ENCODE measurements at places on chromosomes 2 and 18.

DNA sequence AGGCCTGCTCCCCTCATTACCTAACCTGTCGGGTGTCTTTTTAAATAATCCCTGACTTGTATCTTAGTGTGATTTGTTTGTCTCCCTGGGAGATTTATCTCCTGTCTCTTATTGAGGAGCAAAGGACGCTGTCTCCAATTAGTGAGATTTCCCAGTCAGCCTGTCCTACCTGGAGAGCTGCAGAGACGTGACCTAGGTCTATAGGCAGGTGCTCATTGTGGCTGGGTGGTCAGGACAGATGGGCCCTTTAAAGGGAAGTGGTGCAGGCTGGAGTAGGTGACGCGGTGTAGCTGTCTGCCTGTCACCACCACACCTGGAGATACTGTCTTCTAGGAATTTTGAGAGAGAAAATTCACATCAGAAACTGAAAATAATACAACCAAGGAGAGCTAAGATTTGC is 28.0 kb downstream of the PLB1 start:
- DNase-seq: no peak

- no peak for DNase-seq
Observed at GRCh38 chr2:242027676-242028450, 158.3 kb downstream of the RTP5 start.

- DNase-seq: no peak
Observed at GRCh38 chr2:183059561-183059960, 19.0 kb upstream of the DUSP19 start.

- DNase-seq: no peak
Observed at GRCh38 chr2:10229462-10230099, 73.1 kb upstream of the HPCAL1 start.

GRCh38 chr2:105437708-105438103 is 38.9 kb upstream of the FHL2 start:
- DNase-seq: no peak

- DNase-seq: no peak
Observed at GRCh38 chr2:230650585-230651137, 62.0 kb upstream of the CAB39 start.

- no peak for DNase-seq
Observed at GRCh38 chr2:99490623-99491461, 1.0 kb upstream of the REV1 start.

- DNase-seq: no peak
Observed at GRCh38 chr2:74730530-74730929, 76.5 kb downstream of the SEMA4F start.

DNA sequence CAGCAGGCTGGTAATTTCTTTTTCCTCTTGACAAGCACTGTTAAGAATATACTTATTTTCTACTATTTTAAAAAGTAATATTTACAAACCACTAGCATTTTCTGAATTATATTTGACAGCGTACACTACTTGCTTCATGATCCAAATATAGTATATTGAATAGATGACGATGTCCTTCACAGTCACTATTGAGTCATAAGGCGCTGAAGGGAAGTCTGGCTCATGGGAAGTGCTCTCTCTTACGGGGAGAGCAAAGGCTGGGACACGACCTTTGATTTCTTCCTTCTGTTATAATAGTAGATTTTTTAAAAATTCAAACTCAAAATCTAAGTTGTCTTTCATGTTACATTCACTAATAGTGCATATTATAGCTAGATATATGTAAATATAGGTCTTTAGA is 357.1 kb downstream of the SOCS6 start:
- no peak for DNase-seq

- no peak for DNase-seq
Observed at GRCh38 chr2:35887146-35887545, 468.4 kb upstream of the CRIM1 start.

- no peak for DNase-seq
Observed at GRCh38 chr18:59448546-59448945, 89.5 kb upstream of the LMAN1 start.

DNA sequence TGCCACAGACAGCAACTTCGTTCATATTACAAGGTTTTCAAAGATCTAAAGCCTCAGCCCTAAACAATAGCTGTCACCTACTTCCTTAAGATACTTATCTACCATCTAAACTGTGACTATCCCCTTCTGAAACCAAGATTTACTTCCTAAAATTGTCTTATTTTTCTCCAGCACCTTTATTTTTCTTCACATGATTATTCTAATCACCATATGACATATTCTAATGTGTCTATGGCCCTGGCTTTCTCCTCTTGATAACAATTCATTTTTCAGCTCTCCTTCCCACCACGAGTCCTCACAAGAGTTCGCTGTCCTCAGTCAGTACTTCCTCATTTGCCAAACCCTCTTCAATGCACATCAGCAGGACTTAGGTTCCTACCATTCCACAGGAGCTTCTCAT is 53.9 kb downstream of the RTTN start:
- no peak for DNase-seq

Measured in NCI-H1436 treated with DMSO at 0.1 percent for 48 hours (cell line).